ENCODE measurements at places on chromosomes 2 and 18. TPM values are rescaled to one million over a fixed set of nuclear protein-coding genes. Genes with fewer than 3 reads are reported as not detected.

DNA sequence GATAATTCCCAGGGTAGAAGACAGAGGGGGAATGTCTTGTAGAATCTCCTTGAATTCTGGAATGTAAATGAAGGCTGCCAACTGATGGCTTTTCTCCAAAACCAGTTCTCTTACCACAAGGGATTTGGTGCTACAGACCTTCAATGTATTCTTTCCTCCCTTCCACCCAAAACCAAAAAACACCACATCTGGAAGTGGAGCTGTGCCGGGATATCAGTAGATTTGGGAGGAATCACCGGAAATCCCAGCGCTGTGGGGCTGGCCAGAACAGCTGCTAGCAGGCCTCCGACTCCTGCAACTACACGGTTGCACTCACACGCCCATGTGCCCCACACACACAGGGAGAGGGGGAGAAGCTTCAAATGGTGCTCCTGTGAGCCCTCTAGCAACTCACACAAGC is 45.7 kb downstream of the RPL31 start:
- no peak for DNase-seq

- DNase-seq: no peak
These were observed 181.1 kb upstream of the EPAS1 start for GRCh38 chr2:46116150-46116549.

- no peak for DNase-seq
These were observed 168.0 kb downstream of the ANTXR1 start for GRCh38 chr2:69180974-69181373.

GRCh38 chr18:46320297-46320696 is 216.1 kb downstream of the HAUS1 start:
- DNase-seq: no peak

MATN3 gene
- polyA plus RNA-seq: 3.7 TPM

DNA sequence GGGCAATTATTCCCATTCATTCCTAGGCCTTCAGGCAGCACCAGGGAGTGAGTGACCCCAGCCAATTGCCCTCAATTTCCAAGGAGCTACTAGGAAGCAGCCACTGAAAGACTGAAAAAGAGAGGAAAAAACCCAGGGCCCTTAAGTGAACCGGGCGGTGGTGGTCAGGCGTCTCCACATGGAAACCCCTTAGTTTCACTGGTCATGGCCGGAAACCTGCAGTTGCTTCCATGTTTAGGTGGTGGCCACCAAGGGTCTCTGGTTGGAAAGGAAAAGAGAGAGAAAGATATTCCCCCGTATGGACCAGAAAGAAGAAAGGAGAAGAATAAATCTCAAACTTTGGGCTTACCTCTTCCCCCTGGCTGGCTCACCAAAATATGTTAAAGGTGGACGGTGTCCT is 64.9 kb downstream of the GALR1 start:
- DNase-seq: no peak

GRCh38 chr2:10022445-10022844 is 20.9 kb upstream of the KLF11 start:
- no peak for DNase-seq

PRKAG3 gene
- 0.15 TPM for polyA plus RNA-seq

ATP6V1B1 gene
- polyA plus RNA-seq: 58.5 TPM

NTSR2 gene
- polyA plus RNA-seq: not detected

ZNF396 gene
- 7.2 TPM for polyA plus RNA-seq

- DNase-seq: no peak
These were observed 108.3 kb upstream of the LTBP1 start for GRCh38 chr2:32838418-32838817.

DNA sequence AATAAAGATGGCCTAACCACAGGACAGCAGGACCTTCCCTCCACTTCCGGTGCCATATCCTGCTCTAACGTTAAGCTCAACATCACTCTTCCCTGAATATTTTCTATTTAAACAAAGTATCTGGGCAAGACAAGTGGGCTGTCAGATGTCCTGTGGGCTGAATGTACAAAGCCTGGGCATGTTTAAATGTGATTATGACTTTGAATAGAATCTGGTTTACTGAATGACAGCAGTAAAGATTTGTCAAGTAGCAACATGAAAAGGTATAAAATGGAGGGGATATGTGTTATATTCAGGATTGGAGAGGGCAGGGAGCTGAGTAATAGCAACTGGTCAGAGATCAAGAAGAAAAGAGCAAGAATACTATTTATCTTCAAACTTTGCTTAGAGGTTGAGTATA is 540.9 kb downstream of the NRXN1 start:
- DNase-seq: no peak

DNA sequence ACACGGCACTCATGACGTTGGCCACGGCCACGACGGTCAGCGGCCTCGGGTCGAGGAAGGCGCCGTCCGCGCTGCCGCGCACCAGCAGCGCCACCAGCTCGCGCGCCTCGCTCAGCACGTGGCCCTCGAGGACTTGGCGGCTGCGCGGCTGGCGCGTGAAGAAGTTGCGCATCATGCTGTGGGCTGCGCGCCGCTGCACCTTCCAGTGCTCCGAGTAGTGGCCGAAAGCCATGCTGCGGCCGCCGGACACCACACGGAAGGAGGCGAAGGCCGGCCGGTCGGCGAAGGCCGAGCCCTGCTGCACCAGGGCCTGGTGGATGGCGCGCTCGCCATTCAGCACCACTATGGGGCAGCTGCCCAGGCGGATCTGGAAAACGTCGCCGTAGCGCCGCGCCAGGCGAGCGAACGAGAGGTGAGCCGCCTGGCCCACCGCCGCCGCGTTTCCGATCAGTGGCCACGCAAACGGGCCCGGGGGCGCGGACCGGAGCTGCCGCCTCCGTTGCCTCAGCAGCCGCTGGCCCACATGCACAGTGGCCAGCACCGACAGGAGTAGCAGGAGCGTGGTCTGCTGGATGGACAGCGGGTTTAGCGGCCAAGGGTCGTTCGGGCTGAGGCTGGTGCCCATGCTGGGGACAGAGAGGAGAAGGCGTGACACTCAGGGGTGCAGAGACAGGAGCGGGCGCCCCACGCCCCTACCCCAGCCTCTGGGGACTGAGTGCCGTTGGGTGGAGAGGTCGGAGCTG is 1.0 kb downstream of the CYP1B1 start:
- no peak for DNase-seq

DNA sequence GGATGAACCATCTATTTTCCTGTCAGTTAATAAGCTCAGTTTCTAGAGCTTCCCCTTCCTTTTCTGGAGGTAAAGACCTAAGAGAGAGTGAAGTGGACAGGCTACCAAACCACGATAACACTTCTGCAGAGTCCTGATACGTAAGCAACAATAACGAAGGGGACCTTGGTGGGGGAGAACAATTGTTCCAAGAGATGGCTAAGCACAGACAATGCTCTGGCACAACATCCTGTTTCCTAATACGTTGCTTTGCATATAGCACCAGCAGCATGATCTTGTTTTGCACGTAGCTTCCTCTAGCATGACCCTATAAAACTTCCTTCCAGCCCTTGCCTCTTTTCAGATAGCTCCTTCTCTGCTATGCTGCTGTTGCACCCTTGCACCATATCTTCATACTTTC is 247.3 kb downstream of the RAD51AP2 start:
- DNase-seq: no peak

DNA sequence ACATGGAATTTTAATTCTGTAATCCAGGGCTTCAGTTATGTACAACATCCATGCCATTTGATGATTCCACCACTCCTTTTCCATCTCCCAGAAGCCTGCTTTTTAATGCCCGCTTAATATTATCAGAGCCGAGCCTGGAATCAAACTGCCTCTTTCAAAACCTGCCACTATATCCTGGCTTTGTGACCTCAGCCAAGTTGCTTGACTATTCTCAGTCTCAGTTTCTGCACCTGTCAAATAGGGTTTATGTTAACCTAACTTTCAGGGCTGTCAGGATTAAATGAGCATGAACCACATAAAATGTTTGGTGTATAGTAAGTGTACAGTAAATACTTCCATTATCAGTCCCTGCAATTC is 108.7 kb downstream of the XRCC5 start:
- DNase-seq: no peak

DNA sequence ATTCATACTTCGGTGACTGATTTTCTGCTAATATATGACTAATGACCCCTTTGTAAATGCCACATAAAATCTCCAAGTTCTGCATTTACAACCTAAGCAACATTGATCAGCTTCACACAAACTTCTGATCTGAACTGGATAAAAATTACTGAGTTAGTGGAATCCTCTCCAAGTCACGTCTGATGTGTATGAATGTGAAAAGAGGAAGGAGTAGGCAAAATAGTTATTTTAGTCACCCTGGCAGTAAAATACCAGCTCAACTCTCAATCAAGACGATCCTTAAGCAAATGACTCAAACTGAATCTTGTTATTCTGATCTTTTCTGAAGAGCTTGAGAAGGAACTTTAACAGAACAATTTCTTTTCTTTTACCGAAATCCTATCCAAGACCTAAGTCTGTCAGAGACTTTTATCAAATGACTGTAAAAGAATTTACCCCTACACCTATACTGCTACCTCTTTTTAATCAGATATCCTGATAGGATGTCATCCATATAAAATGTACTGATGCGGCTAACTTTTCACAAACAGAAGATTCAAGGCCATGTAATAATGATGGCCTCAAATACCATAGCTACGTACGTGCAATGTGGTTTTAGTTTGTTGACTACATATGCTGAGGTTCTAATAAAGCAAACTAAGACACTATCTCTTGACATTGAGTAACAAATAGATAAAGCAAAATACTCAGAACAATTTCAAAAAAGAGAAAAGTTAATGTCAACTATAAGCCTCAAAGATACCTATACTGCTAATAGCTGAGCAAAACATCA is 23.7 kb downstream of the CUL3 start:
- DNase-seq: no peak

DNA sequence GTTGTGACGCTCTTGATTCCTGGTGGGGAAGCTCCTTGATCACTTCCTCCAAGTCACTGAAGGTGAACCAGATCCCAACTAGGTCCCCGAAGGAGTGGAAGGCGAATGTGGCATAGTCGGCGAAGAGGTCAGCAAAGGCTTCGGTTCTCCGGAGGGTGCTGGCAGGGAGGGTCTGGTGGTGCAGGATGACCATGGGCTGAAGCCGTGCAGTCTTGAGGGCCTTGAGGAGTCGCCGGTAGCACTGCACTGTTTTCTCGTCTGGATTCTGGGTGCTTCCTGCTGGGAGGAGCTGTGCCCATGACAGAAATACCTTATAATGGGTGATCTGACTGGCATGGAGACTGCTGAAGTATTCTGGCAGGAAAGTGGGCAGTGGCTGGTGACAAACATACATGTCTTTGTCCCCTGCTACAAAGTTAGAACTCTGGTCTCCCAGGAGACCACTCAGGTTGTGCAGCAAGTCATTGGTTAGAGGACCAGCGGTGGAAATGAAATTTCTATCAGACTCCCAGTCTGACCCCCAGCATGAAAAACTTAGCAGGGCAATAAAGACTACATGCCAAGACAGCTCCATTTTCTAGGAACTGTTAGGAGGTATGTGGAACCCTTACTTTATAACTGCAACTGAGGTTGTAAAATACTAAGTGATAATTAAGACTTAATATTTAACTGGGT is at the start of gene LCT:
Gene LCT, minus strand, starts transcription at position 589 of the 675 bp plus-strand sequence. Its CDS starts 15 bp downstream, at position 574.
- DNase-seq: no peak

DNA sequence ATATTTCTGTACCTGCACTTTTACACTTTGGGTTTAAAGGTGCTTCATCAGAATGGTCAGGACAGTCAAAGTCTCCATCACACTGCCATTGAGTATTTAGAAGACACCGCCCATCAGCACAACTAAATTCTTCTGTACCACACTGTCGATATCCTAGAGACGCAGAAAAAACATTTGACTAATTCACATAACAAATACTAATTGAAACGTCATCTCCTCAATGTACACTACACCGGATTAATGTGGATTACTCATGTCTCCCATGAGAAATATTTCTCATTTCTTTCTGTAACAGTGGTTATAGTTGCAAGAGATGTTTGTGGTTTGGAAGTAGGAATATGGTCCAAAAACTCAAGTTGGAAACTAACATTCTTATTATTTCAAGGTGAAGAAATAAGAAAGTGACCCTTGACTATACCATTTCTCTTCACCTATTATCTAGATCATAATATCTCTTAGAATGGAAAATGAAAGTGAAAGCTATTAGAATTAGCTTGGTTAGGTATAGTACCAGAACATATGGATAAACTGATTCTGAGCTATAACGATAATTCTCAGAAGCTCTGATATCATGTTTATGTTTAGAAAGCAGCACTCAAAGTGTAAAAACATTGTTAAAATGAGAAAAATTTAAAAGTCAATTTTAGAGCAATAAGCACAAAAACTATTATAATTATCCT is 1627.7 kb downstream of the LRP1B start:
- no peak for DNase-seq

- DNase-seq: no peak
These were observed 389.8 kb downstream of the LNPK start for GRCh38 chr2:175612280-175612679.

DNA sequence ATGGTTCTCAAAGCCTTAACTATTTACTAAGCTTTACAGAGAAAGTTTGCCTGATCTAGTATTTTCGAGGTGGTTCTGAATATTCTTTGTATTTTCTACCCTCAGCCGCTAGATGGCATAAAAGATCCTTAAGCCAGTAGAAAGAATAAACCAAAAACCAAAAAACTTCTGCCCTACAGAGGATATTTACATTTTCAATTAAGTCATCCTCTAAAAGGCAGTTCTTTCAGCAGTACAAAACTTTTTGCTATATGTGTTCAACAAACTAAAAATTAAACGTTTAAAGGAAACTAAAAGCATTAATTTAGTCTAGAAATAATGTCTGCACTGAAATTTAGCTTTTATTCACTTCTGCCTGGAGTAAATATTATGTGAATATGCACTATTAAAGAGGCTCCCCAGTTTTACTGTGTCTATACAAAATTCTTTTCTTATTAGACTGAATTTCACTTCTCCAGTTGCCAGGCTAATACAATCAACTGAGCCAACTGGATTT is 297.5 kb downstream of the PIEZO2 start:
- DNase-seq: peak; percentile 58

DUSP2 gene
- 2.4 TPM for polyA plus RNA-seq

DNA sequence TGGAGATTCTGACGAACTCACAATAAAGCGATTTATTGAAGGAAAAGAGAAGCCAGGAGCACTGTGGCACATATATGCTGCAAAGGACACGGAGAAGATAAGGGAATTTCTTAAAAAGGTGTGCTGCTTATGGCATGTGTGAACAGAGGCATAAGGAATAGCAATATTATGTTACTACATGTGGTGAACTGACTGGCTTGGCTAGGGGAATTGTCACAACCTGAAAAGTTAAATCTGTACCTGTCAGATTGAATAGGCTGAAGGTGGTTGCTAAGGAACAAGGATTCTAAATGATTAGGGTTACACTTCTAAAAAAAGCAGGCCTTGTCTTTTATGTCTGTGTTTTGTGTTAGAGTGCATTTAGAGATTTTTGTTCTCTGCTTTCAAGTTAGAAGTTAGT is 48.4 kb downstream of the KDM3A start:
- no peak for DNase-seq

DNA sequence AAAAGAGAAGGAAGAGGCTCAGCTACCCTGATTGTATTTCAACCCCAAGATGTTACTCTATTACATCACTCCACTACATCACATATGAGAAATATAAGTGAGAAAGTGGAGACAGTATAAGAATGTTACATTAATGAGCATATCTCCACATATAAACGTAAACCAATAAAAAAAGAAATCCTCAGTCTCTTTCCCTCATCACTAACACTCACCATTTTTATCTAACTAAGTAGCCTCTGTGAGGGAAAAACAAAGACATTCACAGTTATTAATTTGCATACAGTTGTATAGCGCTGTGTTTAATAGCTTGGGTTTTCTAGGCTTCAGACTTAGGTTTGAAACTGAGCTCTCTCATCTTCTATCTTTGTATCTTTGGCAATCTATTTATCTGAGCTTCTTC is 489.1 kb upstream of the LRRTM4 start:
- no peak for DNase-seq
